Stimulated activated CD4-positive, alpha-beta T cell treated with anti-CD3 and anti-CD28 coated beads, Interleukin-2, amount 100 ng/mL, for 48 hours (primary cell): ENCODE measurements at places on chromosomes 2 and 18.

- DNase-seq, result no peak
Observed at GRCh38 chr2:33381301-33381858, 95.1 kb upstream of the RASGRP3 start.

GRCh38 chr2:228545041-228545747 lies 363.7 kb upstream of the SPHKAP start:
- DNase-seq, result no peak

DNA sequence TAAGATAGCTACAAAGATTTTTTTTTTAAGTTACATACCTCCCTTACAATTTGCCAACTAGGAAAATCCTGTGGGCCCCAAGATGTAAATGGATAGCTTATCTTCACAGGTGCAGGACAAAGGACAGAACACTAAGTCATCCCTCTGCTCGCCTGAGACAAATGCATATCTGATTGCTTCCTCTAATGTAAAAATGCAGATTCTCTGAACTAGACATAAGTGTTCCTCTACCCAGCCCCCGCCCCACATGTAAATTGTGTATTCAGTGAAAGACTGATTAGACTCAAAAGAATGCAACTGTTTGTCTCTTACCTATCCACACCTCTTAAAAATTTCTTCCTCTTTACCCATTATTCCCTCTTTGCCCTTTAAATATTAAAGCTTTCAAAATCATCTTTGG lies 96.5 kb downstream of the CYP26B1 start:
- no peak for DNase-seq

DNA sequence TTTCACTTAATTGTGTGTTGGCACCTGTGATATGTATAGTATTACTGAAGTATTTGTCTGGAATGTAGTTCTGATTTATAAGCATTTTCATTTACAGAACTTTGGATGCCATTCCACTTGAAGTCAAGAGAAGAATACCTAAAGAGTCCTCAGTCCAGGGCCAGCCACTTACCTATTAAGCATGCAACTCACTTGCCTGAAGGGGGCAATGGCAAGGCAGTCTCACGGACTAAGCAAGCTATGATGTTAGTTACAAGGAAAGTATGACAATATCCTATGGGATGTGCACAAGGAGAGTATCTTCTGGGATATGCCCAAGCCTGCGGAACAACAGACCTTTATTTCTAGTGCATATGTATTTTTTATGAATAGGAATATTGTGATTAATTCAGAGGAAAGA lies 369.4 kb upstream of the GCFC2 start:
- DNase-seq, result no peak

DNA sequence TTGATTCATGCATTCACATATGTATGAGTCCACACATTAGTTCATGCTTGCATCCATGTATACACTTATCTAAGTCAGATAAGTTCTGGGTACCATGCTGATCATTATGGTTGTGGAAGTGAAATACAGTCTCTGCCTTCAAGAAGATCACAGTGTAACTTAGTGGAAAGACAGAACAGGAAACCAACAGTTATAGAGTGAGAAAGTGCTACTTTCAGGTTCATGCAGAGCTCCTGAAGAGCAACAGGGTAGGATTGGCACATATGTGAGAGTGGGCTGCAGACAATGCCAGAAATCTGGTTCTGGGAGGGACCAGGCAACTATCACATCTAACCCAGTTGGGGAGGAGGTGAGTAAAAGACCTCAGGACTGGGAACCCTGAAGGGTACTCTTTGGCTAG lies 35.4 kb upstream of the PGAP1 start:
- DNase-seq, result no peak

- no peak for DNase-seq
Observed at GRCh38 chr2:14634489-14635390, 2.2 kb downstream of the LRATD1 start.

- DNase-seq, result no peak
Observed at GRCh38 chr18:26708806-26709716, 156.4 kb downstream of the AQP4 start.

DNA sequence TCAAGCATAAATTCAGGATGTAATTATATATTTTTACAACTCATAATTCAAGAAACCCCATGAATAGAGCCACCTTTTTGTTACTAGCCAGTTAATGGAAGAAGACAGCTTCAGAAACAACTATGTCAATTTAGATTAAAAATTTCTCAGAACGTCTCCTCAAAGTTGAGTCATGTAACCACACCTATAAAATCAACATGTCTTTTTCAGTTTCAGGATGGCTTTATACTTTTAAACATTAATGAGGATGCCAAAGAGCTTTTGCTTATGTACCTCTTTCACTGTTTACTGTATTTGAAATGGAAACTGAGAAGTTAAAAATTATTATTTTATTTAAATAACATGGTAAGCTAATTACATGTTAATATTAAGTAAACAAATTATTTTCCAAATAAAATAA lies 280.1 kb downstream of the PTH2R start:
- no peak for DNase-seq

DNA sequence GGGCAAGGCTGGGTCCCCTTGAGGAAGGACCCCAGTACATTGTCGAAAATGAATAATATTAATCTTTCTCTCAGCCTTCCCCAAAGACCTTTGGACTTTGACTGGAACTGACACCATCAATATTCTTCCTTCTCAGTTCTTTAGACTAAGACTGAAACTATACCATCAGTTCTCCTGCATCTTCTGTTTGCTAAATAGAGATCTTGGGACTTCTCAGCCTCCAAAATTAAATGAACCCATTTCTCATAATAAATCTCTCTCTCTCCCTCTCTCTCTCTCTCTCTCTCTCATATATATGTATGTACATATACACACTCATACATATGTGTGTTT lies 39.7 kb upstream of the VRK2 start:
- no peak for DNase-seq

GRCh38 chr2:121721926-121722325 lies 14.7 kb downstream of the NIFK start:
- no peak for DNase-seq

- DNase-seq, result no peak
Observed at GRCh38 chr2:16012626-16013358, 72.4 kb downstream of the MYCN start.

GRCh38 chr18:78770139-78770822 lies 209.3 kb upstream of the SALL3 start:
- no peak for DNase-seq

- no peak for DNase-seq
Observed at GRCh38 chr18:11821643-11822237, 29.5 kb upstream of the CHMP1B start.

DNA sequence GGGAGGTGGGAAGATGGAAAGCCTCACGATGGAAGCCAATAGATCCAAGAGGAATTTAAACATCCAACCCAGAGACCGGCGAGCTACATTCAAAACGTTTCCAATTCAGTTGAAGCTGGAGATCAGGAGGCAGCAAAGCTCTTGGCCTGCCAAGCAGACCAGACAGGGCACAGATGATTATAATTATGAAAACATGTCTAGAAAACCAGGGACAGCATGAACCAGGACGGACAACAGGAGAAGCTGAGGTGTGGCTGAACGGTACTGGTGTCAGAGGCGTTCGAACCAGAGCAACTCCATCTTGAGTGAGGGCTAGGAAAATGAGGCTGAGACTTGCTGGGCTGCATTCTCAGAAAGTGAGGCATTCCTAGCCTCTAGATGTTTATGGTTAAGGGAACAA lies 102.2 kb upstream of the CCDC150 start:
- no peak for DNase-seq

DNA sequence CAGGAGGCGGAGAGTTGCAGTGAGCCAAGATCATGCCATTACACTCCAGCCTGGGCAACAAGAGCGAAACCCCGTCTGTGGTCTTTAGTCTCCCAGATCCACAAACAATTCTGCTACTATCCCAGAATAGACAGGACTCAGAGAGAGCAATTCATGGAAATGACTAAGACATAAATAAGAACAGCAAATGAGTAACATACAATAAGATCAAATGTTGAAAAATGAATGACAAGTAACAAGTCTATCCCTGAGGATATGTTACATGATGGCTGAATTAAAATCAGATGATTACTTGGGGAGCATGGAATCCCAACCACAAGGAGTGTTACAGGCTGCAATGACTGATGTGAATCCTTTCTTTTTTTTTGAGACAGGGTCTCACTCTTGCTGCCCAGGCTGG lies 10.3 kb downstream of the ARL5A start:
- no peak for DNase-seq

DNA sequence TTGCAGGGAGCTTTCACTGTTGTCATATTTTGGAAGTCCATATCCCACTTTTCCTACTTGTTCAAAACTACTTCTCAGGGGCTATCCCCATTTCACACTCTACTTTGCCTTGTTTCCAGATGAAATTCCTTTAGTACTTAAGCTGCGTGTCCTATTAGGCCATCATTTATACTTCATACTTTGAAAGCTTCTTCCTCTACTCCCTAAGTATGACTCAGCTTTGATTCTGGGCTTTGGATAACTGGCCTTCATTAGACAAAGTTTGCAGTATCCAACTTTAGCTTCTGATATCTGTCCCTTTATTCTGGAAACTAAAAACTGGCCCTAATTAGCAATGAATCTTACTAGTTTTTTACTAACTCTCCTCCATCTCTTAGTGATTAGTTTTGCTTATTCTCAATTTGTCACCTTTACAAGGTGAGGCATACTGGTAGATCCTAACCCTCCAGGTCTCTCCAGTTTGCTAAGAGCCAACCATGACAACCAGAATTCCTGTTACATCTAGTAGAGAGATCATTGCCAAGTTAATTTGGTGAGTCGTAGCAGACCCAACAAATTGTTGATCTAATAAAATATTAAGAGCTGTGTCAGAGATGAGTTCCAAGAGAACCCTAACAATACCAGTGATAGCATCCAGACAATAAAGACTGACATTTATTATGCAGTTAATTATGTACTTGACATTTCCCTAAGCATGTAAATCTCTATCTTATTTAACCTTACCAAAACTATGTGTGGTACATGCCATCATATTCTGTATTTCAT lies 31.2 kb upstream of the ITGAV start:
- no peak for DNase-seq

DNA sequence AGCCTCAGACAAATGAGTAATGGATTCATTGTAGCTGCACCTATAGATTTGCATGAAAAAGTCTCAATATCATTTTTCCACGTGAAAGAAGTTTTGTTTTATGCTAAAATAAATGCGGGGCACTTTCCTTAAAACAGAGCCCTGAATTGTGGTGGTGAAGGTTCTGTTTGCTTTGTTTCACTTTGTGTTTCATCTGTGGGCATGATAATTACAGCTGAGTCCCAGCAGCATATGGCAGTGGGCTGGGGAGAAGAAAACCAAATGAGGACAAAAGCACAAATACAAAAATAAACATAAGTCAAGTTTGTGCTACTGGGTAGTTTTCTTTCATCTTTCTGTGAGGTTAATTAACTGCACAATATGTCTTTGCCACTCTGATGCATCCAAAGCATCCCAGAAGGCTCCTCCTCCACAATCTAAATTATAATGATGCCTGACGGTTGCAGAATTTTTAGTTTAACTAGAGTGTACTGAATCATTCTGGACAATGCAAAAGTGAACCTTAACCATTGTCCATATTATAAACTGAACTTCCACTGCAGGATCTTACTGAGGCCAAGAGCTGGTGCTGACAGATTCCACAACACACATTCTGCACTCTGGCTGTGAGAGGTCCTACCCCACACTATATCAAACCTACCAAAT lies 97.6 kb downstream of the DSC3 start:
- DNase-seq, result no peak

DNA sequence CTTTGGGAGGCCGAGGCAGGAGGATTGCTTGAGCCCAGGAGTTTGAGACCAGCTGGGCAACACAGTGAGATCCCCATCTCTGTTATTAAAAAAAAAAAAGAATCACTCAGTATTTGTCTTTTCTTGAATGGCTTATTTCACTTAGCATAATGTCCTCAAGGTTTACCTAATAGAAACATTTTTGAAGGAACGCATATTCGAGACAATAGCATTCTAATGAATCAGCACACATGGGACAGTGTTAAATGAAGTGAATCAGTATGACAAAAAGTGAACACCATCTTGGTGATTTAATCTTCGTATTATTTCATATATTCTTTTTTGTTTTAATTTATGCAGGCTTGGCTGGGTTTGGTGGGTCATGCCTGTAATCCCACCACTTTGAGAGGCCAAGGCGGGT lies 44.7 kb downstream of the WIPF1 start:
- DNase-seq, result no peak

DNA sequence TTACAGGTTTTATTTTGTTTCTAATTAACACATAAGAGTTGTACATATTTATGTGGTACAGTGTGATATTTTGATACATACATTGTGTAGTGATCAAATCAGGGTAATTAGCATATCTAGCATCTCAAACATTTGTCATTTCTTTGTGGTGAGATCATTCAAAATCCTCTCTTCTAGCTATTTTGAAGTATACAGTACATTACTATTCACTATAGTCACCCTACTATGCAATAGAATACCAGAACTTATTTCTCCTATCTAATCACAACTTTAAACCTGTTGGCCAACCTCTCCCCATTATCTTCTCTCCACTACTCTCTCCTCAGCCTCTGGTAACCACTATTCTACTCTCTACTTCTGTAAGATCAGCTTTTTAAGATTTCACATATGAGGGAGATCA lies 325.8 kb downstream of the CYP26B1 start:
- DNase-seq, result no peak

DNA sequence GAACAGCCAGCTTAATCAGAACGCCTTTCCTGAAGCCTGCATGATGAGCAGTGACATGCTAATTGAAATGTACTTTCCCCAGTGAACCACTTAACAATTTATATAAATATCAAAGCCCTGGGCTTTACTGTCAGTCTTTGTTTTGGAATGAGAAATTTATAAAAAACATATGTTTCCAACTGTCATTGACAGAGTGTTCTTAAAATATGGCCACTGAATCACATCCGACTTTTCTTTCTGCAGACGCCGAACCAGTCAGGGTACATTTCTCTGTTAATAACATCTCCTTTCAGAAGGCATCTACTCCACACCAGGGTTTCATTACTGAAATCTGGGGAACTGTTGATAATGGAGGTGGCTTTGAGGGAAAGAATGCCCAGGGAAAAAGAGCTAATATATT lies 343.7 kb downstream of the INSIG2 start:
- DNase-seq, result no peak

- no peak for DNase-seq
Observed at GRCh38 chr2:200829258-200829655, 17.5 kb downstream of the BZW1 start.

DNA sequence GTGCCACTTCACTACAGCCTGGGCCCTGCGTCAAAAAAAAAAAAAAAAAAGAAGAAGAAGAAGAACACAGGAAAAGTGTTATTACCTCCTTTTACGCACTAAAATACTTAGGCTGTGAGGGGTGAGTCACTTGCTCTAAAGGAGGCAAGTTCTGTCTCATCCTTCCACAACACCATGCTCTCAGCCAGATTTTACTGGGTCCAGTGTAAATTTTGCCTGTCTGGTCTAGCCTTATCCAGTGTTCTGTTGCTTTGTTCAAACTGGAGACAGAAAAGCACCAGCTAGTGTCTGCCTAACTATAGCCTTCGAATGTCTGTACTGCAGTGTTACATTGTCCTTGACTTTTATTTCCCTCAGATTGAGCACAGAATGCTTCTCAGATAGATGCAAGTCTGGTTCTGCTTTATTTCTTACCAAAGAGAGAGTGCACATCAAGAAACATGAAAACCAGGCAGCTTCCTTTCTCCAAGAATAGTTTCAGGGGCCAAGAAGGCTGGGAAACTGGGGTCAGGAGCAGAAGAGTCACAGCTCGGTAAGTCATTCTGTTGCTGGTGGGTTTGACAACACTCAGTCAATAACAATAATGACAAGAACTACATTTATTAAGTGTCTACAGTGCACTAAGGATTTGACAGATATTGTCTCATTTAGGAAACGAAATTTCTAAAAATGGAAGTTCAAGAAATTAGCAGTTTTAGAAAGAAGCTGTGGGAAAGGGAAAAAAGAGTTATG lies 3.1 kb upstream of the MSGN1 start:
- no peak for DNase-seq

- DNase-seq, result no peak
Observed at GRCh38 chr2:190043441-190043840, 19.1 kb downstream of the MSTN start.
